Activated naive CD4-positive, alpha-beta T cell treated with Interleukin-2 at 50 U/mL for 16 hours (primary cell): ENCODE measurements at places on chromosomes 11 and 22.

- no peak for DNase-seq
These were observed 172.0 kb upstream of the CADM1 start for GRCh38 chr11:115676206-115676605.

GRCh38 chr11:67489203-67489884, 6.5 kb downstream of the AIP start:
- no peak for DNase-seq

- no peak for DNase-seq
These were observed 20.5 kb upstream of the ACRV1 start for GRCh38 chr11:125701018-125701610.

GRCh38 chr22:28967969-28968368, 84.6 kb downstream of the ZNRF3 start:
- no peak for DNase-seq

GRCh38 chr11:57306940-57307565, 17.7 kb downstream of the TNKS1BP1 start:
- DNase-seq: no peak
